Heart left ventricle (tissue), 16 donors: ENCODE measurements at places on chromosomes 13 and 19. TPM values are rescaled to one million over a fixed set of nuclear protein-coding genes. Genes with fewer than 3 reads are reported as not detected.

DNA sequence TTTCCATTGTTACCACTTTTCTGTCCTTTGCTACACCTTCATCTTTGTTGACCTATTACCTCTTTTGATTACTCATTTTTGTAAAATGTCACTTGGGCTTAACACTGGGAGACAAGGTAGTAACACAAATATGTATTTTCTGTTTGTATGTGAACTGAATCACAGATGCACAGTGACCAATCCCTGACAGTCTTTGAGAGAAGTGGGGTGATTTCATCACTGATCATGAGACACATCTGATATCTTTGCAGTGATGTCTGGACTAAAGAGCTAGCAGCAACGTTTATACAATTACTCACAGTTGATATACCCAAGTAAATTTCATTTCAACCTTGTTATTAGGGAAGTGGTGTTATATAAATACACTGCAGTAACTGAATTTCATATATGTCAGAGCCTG is 1397.4 kb upstream of the SPRY2 start:
- no peak overlapping the region for H3K27ac ChIP-seq
- H3K27me3 ChIP-seq, result no peaks in the 10 kb centered on the region
- H3K4me3 ChIP-seq, result no peak overlapping the region
- no peaks in the 10 kb centered on the region for H3K36me3 ChIP-seq
- no peak for DNase-seq

DNA sequence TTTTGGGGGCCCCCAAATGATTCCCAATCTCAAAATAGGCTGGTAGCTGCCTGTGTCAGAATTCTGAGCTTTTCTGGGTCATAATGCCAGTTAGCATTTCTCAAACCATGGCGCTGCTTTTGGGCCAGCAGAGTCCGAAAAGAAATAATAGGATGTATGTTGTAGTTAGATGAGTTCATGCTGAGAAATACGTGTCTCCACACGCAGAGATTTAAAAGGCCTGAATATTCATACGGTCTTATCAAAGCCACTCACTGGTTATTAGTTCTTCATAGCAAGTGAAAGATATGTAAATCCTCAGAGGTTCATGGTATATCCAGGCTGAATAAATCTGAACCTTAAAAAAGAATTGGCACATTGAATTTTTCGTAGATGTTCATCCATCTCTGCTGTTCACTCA is 124.5 kb downstream of the SHISA2 start:
- H3K4me3 ChIP-seq, result no peak overlapping the region
- H3K27me3 ChIP-seq, result no peaks in the 10 kb centered on the region
- no peaks in the 10 kb centered on the region for H3K36me3 ChIP-seq
- DNase-seq, result no peak

GRCh38 chr19:42023121-42023942 is 29.3 kb upstream of the ATP1A3 start:
- no peak for DNase-seq
- no peaks in the 10 kb centered on the region for H3K27me3 ChIP-seq
- no peaks in the 10 kb centered on the region for H3K4me1 ChIP-seq
- no peak overlapping the region for H3K4me3 ChIP-seq

DNA sequence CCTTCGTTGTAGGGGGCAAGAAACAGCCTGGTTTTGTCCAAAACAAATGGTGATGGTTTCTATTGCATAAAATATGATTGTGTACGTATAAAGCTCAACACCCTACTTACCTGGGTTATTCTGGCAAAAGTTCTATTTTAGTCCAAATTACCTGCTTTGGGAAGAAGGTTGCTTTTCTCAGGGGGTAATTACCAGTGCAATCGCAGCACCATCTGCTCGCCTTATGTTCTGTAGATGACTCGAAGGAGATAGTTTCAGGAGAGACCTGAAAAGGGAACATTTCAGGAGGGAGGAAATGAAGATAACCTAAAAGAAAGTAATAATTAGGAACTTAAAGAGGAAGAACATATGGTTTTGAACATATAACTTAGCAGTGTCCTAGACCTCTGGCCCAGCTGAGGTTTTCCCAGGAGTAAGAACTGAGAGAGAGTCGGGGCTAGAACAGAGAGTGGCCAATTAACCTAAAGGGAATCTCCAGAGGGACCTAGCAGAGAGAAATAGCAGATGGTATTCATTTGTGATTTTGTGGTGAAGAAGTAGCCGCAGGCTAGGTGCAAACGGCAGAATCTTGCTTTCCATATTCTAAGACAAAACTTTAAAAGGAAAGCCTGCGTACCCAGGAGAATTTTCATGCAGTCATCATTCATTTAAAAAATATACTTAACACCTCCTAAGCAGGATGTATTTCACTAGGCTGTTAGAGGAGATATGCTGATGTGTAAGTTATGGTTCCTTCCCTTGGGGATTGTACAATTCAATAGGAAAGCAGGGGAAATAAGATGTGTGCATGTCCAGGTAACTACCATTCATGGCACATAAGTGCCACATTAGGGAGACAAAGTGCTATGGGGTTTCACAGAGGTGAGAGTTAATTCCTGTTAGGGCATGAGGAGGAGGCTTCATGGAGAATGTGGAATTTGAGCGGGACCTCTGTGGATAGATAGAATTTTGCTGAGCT is 113.0 kb upstream of the SLC10A2 start:
- DNase-seq, result no peak
- H3K27me3 ChIP-seq, result no peaks in the 10 kb centered on the region
- no peaks in the 10 kb centered on the region for H3K36me3 ChIP-seq
- no peak overlapping the region for H3K27ac ChIP-seq

DNA sequence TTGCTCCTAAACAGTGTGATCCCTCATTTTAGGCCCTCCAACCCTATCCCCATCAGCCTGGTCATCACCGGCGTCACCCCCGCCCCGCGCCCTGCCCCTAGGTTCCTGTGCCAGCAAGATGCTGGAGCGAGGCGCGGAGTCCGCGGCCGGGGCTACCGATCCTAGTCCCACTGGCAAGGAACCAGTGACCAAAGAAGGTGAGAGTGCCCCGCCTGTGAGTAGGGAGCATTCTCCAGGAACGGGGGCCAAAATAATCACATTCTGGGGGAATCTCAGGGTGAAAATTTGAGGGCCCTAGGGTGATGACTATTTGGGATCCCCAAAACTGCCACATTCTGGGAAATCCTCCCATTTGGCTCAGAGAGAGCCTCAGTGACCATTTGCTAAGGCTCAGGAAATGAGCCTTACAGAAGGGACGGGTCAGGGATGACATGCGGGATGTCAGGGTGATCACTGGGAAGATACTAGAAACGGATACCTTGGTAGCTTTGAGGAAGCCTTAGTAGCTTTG is 1.4 kb downstream of the ZNF575 start:
- H3K36me3 ChIP-seq, result peaks cover 12% of the 10 kb centered on the region
- H3K27ac ChIP-seq, result peak overlapping the region; percentile 95
- H3K27me3 ChIP-seq, result no peaks in the 10 kb centered on the region
- H3K4me1 ChIP-seq, result no peaks in the 10 kb centered on the region

DNA sequence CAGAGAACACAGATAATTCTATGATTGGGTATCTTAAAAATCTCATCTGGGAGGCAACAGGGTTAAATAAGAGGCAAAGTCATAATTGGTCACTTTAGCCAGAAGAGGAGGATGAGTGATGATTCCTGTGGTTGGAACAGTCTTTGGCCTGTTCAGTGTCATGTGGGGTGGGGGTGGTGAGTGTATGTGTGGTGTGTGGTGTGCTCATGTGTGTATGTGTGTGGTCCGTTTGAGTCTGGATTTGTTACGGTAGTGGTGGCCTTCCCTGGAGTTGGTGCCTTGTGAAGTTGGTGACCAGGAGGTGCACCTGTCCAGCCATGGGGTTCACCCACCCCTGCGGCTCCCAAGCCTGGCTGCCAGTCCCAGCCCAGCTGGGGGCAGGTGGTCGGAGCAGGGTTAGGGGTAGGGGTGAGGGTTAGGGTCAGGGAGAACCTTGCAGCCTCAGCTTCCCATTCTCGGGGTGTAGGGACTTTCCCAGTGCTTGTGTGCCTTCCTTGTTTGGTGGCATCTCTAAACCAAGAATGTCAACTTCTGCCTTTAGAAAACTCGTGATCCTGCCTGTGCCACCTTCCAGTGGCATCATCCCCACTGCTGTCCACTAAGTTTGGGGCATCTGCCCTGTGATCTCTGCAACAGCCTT is 97.5 kb downstream of the RAB20 start:
- no peak overlapping the region for H3K4me3 ChIP-seq
- no peaks in the 10 kb centered on the region for H3K4me1 ChIP-seq
- no peaks in the 10 kb centered on the region for H3K27me3 ChIP-seq
- no peak for DNase-seq
- peaks cover 38% of the 10 kb centered on the region for H3K36me3 ChIP-seq

DNA sequence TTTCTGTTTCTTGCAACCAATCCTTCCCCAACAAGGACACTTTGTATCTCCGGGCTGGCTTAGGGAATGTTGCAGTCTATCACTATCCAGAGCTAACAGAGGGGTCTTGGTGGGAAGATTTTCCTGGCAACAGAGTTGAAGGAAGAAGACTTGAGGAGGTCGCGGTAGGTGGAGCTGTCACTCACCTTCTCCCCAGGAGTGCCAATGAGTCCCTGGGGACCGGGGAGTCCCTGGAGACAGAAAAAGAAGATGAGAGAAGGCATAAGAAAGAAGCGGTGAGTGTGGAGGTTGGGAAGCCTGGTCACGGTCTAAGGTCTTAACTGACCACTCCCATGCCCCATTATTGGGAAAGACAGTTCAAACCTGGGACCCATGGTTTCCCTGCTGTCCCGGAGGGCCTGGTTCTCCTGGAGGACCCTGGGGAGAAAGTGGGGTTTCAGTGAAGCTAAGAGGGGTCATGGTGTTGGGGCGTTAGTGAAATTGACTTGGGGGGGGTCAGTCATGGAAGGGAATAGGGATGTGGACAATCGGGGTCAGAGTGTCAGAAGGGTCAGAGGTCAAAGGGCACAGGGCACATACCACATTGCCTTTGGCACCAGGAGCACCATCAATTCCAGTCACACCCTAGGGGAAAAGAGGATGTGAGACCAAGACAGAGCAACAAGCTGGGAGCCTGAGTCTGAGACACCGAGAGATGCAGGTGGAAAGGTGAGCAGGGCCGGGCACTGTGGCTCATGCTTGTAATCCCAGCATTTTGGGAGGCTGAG is 18.7 kb downstream of the COL5A3 start:
- H3K27me3 ChIP-seq, result no peaks in the 10 kb centered on the region
- H3K27ac ChIP-seq, result no peak overlapping the region
- H3K4me1 ChIP-seq, result no peaks in the 10 kb centered on the region
- DNase-seq, result no peak
- no peaks in the 10 kb centered on the region for H3K36me3 ChIP-seq
- no peak overlapping the region for H3K4me3 ChIP-seq

ALOX5AP gene
- total RNA-seq, result 5.8 TPM

CYP2A6 gene
- not detected for total RNA-seq

TPM4 gene
- 94.6 TPM for total RNA-seq
